ENCODE measurements at places on chromosomes 2 and 18. TPM values are rescaled to one million over a fixed set of nuclear protein-coding genes. Genes with fewer than 3 reads are reported as not detected.

ZNF521 gene
- not detected for total RNA-seq

RNF125 gene
- 0.25 TPM for total RNA-seq

IL36A gene
- total RNA-seq: not detected

UGT1A3 gene
- not detected for total RNA-seq

RAX gene
- total RNA-seq: not detected

All from A549 treated with dexamethasone at 1 μM for 4 hours (cell line).